ENCODE measurements at places on chromosomes 11 and 22.

DNA sequence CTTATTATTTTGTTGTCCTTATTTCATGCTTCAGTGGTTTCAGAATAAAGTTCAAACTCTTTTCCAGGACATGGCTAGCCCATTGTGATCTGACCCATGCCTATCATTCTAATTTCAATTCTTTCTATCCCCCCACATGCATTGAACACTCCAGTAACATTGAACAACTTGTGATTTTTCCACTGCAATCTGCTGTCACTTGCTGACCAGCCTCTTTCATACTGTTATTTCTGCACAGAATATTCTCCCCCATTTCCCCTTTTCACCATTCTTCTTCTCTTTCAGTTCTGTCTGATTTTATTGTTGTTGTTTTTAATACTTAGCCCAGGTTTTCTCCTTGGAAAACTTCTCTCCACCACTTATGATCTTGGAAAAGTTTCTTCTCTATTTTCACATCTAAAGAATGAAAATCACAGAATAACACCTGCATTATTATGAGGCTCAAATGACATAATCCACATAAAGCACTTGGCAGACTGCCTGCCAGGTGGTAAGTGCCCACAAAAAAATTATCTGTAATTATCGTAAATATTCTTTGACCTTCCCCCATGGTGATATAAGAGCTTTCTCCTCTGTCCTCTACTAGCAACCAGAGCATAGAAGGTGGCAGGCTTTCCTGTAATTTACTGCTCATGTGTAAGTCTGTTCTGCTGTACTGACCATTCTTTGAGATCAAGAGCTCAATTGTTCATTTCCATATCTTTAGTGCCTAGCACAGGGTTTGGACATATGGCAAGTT lies 51.9 kb upstream of the EED start:
- DNase-seq: no peak

- DNase-seq: peak; percentile 31
These were observed 55.7 kb downstream of the CD82 start for GRCh38 chr11:44621140-44621681.

GRCh38 chr11:69657456-69657910 lies 16.5 kb downstream of the CCND1 start:
- no peak for DNase-seq

DNA sequence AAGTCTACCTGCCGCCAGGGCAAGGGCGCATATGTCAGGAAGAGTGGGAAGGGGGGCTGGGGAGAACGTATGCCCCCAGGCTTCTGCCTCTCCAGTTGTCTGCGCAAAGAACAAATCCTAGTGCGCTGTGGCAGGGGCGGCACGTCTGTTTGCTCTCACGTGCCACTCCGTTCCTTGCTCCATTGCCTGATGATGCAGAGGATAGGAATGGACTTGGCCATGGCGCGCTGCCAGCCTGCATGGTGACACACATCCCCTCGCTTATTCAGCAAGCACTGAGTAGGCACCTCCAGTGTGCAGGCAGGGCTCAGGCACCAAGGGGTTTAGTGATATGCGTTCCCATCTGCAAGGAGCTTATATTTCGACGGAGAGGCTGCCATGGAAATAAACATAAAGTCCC lies 45.4 kb upstream of the SLC22A12 start:
- no peak for DNase-seq
